ENCODE measurements at places on chromosomes 2 and 18. TPM values are rescaled to one million over a fixed set of nuclear protein-coding genes. Genes with fewer than 3 reads are reported as not detected.

CDH19 gene
- not detected for total RNA-seq

WNT6 gene
- total RNA-seq: not detected

FAM237A gene
- not detected for total RNA-seq

ANKRD30B gene
- total RNA-seq: not detected

CNDP2 gene
- 103 TPM for total RNA-seq

G6PC2 gene
- total RNA-seq: not detected

CYP27A1 gene
- 20.4 TPM for total RNA-seq

PHOSPHO2 gene
- 0.58 TPM for total RNA-seq

MREG gene
- total RNA-seq: 1.1 TPM

SLC19A3 gene
- total RNA-seq: not detected

RAPGEF4 gene
- total RNA-seq: 0.18 TPM

DNAH7 gene
- total RNA-seq: 0.86 TPM

VWC2L gene
- total RNA-seq: not detected

KANSL3 gene
- 33.2 TPM for total RNA-seq

ANTXR1 gene
- 45.2 TPM for total RNA-seq

SAP130 gene
- total RNA-seq: 7.8 TPM

SERPINB5 gene
- not detected for total RNA-seq
